ENCODE measurements at places on chromosomes 7 and 10. TPM values are rescaled to one million over a fixed set of nuclear protein-coding genes. Genes with fewer than 3 reads are reported as not detected.

Gene NKX2-3
- total RNA-seq = not detected

Gene ASCC1
- 36.4 TPM for total RNA-seq

Gene AUTS2
- 122 TPM for total RNA-seq

Gene OR9A2
- 0.42 TPM for total RNA-seq

Gene ANKRD61
- 0.29 TPM for total RNA-seq

Gene EN2
- not detected for total RNA-seq

Gene C7orf33
- not detected for total RNA-seq

DNA sequence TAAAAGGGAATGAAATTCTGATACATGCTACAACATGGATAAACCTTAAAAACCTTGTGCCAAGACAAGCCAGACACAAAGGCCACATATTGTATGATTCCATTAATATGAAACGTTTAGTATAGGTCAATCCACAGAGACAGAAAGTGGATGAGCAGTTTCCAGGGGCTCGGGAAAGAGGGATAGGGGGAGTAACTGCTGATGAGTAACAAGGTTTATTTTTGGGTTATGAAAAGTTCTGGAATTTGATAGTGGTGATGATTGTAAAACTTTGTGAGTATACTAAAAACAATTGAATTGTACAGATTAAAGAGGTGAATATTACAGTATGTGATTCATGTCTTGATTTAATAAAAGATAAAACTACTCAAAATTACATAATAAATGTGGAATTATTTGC is 19.1 kb upstream of the SLC13A1 start:
- H3K27ac ChIP-seq = no peak overlapping the region
- H3K36me3 ChIP-seq = peaks cover 11% of the 10 kb centered on the region
- H3K27me3 ChIP-seq = no peaks in the 10 kb centered on the region
- no peak for DNase-seq
- no peaks in the 10 kb centered on the region for H3K4me1 ChIP-seq

DNA sequence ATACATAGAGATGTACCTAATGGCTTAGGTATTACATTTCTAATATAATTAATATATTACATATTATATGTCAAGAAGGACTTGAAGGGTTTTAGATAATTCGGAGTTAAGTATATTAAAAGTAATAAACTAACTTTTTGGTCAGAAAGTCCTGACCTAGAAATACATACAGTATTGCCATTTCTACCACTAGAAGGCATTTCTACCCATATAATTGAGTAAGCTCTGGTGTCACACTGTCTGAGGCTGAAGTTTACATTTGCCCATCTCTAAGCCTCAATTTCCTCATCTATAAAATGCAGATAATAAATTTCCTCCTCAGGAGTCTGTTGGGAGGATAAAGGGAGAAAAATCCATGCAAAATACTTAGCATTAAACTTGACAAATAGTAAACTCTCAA is 7.1 kb downstream of the FKBP14 start:
- no peak overlapping the region for H3K27ac ChIP-seq
- H3K27me3 ChIP-seq = no peaks in the 10 kb centered on the region
- DNase-seq = no peak
- H3K4me1 ChIP-seq = peaks cover 19% of the 10 kb centered on the region

DNA sequence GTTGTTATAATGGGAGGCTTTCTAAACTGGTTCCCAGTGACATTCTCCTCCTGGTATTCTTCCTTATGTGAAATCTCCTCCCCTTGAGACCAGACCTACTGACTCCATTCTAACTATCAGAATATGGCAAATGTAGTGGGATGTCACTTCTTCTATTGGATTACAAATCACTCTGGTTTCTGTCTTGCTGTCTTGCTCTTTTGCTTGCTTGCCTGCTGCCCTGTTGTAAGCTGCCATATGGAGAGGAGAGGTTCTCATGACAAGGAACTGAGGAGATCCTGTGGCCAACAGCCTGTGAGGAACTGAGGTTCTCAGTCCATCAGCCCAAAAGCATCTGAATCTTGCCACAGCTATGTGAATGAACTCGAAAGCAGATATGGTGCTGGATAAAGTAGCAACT is 4.7 kb upstream of the NRCAM start:
- H3K27ac ChIP-seq = no peak overlapping the region
- H3K4me1 ChIP-seq = peaks cover 7% of the 10 kb centered on the region
- peaks cover 46% of the 10 kb centered on the region for H3K27me3 ChIP-seq
- no peaks in the 10 kb centered on the region for H3K36me3 ChIP-seq
- DNase-seq = no peak

- peaks cover 60% of the 10 kb centered on the region for H3K4me1 ChIP-seq
- no peak overlapping the region for H3K4me3 ChIP-seq
These were observed 5.6 kb downstream of the BZW2 start for GRCh38 chr7:16651396-16652239.

GRCh38 chr7:49563693-49564378 is 209.6 kb upstream of the VWC2 start:
- H3K27me3 ChIP-seq = no peaks in the 10 kb centered on the region

- H3K4me1 ChIP-seq = no peaks in the 10 kb centered on the region
- H3K36me3 ChIP-seq = peaks cover 5% of the 10 kb centered on the region
- H3K27ac ChIP-seq = no peak overlapping the region
- H3K27me3 ChIP-seq = no peaks in the 10 kb centered on the region
- no peak overlapping the region for H3K4me3 ChIP-seq
- DNase-seq = no peak
These were observed 454.7 kb upstream of the FOXK1 start for GRCh38 chr7:4227105-4228010.

DNA sequence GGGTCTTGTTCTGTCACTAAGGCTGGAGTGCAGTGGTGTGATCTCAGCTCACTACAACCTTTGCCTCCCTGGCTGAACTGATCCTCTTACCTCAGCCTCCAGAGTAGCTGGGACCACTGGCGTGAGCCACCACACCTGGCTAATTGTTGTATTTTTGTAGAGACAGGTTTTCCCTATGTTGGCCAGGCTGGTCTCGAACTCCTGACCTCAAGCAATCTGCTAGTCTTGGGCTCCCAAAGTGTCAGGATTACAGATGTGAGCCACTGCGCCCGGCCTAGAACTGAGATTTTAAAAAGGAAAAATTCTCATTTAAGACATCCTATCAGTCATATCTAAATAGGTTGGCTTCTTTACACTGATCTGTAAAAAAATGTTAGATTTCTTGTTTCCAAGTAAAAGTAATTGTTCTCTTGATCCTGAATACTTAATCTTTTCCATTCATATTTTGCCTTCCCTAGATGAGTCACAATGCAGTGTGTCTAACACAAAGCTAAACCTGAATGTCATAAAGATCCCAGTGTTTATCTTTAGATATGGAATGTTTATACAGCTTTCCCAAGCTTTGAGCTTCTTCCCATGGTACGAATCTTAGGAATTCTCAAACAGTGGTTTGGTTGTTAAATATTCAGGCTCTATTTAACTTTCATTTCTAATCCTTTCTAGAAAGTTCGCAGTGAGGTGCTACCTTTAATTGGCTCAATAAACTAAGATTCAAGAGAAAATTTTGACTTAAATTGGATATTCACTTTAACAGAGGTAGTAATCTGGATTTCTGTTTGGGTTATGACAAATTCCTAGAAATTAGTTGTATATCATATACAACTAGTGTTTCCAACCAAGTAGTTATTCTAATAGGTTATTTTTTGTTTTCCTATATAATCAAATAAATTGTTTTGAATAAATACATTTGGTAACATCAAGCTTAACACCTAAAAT is 12.1 kb upstream of the LAMB1 start:
- no peak for DNase-seq
- H3K27me3 ChIP-seq = no peaks in the 10 kb centered on the region
- H3K36me3 ChIP-seq = no peaks in the 10 kb centered on the region

DNA sequence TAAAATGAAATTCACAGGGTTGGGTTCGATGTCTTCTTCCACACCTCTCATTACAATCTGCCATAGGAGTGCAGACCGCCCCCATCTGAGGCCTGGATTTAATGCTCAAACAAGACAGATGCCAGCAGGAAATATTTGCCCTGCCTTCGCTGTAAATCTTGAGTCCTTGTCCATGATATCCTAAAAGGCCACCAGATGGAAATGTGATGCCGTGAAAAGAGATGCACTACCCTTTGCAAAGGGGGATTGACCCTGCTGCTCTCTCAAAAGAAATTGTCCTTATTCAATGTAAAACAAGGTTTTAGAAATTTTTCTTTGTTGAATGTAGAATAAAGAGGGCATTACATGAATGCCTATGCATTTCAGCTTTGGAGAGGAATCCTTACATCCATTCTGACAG is 37.5 kb downstream of the AGAP4 start:
- H3K4me3 ChIP-seq = no peak overlapping the region
- H3K27ac ChIP-seq = no peak overlapping the region
- H3K4me1 ChIP-seq = no peaks in the 10 kb centered on the region
- no peaks in the 10 kb centered on the region for H3K27me3 ChIP-seq
- no peak for DNase-seq
- H3K36me3 ChIP-seq = no peaks in the 10 kb centered on the region

DNA sequence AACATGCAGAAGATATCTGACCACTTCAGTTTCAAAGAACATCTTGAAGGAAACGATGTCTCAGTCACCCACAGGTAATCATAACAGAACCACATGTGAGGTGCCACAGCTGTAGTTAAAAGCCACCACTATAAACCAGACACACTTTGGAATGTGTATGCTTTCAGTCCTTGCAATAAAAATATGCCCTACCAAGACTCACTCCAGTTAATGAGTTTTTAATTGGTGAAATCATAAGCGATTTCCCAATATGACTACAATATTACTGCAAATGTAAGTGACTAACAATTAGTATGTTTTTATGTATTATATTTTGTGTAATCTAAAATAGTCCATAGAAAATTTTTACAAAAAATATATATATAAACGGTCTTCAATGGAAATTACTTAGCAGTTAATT is 428.2 kb downstream of the PARD3 start:
- no peak for DNase-seq
- H3K36me3 ChIP-seq = peaks cover 11% of the 10 kb centered on the region
- no peak overlapping the region for H3K4me3 ChIP-seq

DNA sequence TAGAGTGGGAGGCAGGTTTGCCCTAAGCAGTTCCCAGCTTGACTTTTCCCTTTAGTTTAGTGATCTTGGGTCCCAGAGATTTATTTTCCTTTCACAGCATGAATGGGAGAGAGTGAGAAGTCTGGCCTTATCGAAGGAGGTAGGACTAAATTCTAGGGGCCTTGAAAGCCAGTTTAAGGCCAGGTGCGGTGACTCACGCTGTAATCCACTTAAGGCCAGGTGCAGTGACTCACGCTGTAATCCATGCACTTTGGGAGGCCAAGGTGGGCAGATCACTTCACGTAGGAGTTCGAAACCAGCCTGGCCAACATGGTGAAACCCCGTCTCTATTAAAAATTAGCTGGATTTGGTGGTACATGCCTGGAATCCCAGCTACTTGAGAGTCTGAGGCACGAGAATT is 392.2 kb downstream of the ACTR3B start:
- H3K36me3 ChIP-seq = no peaks in the 10 kb centered on the region
- H3K27ac ChIP-seq = no peak overlapping the region
- H3K4me3 ChIP-seq = no peak overlapping the region
- no peaks in the 10 kb centered on the region for H3K27me3 ChIP-seq

GRCh38 chr10:31866118-31866670 is 62.4 kb downstream of the ARHGAP12 start:
- H3K4me3 ChIP-seq = no peak overlapping the region
- H3K4me1 ChIP-seq = peaks cover 12% of the 10 kb centered on the region
- no peak for DNase-seq
- peak overlapping the region; percentile 4 for H3K27ac ChIP-seq

DNA sequence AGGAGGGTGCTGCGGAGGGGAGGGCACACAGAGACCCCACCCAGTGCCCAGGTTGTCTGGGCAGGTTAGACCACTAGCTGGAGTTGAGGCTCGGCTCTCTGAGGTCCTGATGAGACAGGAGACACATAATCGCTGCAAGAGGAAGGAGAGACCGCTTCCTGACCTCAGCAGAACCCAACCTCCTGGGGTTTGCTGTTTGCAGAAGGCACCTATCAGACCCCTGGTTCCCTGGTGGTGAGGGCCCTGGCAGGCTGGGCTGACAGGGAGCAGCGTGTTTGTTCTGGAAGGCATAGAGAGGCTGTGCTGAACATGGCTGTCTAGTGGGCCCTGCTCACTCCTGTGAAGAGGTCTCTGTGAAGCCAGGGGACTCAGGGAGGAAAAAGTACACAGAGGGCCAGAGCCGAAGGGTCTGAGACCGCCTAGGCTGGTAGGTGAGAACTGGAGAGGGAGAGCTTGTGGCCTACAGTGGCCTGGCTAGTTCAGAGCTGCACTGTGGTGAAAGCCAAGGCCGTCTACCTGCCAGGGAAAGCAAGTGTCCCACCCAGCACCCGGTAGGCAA is 39.4 kb upstream of the NPFFR1 start:
- peaks cover 4% of the 10 kb centered on the region for H3K4me1 ChIP-seq
- H3K27me3 ChIP-seq = no peaks in the 10 kb centered on the region
- no peak overlapping the region for H3K27ac ChIP-seq
- H3K36me3 ChIP-seq = peaks cover 1% of the 10 kb centered on the region
- no peak overlapping the region for H3K4me3 ChIP-seq
- no peak for DNase-seq

- H3K36me3 ChIP-seq = no peaks in the 10 kb centered on the region
- H3K4me3 ChIP-seq = no peak overlapping the region
- H3K27ac ChIP-seq = peak overlapping the region; percentile 63
- peaks cover 57% of the 10 kb centered on the region for H3K4me1 ChIP-seq
These were observed 535 bp upstream of the TMEM72 start for GRCh38 chr10:44910602-44911001.

GRCh38 chr7:83366629-83367028 is 203.9 kb upstream of the PCLO start:
- no peaks in the 10 kb centered on the region for H3K36me3 ChIP-seq
- H3K27ac ChIP-seq = no peak overlapping the region
- DNase-seq = no peak
- peaks cover 11% of the 10 kb centered on the region for H3K4me1 ChIP-seq
- no peak overlapping the region for H3K4me3 ChIP-seq

- H3K27me3 ChIP-seq = peaks cover 31% of the 10 kb centered on the region
- H3K36me3 ChIP-seq = no peaks in the 10 kb centered on the region
- H3K27ac ChIP-seq = no peak overlapping the region
- no peak for DNase-seq
- H3K4me1 ChIP-seq = no peaks in the 10 kb centered on the region
These were observed 260.3 kb upstream of the TCERG1L start for GRCh38 chr10:131571865-131572264.

- H3K36me3 ChIP-seq = no peaks in the 10 kb centered on the region
- no peak overlapping the region for H3K4me3 ChIP-seq
- no peaks in the 10 kb centered on the region for H3K4me1 ChIP-seq
- no peak for DNase-seq
- peaks cover 38% of the 10 kb centered on the region for H3K27me3 ChIP-seq
These were observed 80.8 kb upstream of the ADAM12 start for GRCh38 chr10:126468876-126469643.

DNA sequence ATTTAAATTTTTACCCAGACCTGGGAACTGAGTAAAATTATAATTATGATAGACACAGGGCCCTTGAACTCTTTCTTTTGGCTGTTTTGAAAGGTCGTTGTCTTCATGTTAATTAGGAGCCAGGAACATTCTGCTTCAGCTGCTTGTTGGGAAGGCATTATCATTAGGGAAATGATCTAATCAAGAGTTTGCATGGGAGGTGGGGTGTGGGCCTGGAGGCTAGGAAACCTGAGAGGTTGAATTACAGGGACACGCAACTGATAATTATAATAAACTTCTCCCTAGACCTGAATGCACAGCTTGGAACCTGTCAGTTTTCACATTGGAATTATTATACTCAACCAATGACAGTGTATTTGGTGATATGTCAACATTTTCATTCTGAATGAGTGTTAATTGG is 237.7 kb downstream of the CACNB2 start:
- no peaks in the 10 kb centered on the region for H3K4me1 ChIP-seq
- H3K4me3 ChIP-seq = no peak overlapping the region
- no peak overlapping the region for H3K27ac ChIP-seq

- H3K27ac ChIP-seq = no peak overlapping the region
- no peak overlapping the region for H3K4me3 ChIP-seq
- no peak for DNase-seq
These were observed 134.7 kb upstream of the AKR1E2 start for GRCh38 chr10:4691301-4691700.

All from mesothelial cell of epicardium (in vitro differentiated cells).